Stimulated activated effector memory CD8-positive, alpha-beta T cell treated with anti-CD3 and anti-CD28 coated beads, Interleukin-12 subunit alpha, Interleukin-12 subunit beta, amount 100 ng/mL, for 72 hours (primary cell): ENCODE measurements at places on chromosomes 4 and X.

DNA sequence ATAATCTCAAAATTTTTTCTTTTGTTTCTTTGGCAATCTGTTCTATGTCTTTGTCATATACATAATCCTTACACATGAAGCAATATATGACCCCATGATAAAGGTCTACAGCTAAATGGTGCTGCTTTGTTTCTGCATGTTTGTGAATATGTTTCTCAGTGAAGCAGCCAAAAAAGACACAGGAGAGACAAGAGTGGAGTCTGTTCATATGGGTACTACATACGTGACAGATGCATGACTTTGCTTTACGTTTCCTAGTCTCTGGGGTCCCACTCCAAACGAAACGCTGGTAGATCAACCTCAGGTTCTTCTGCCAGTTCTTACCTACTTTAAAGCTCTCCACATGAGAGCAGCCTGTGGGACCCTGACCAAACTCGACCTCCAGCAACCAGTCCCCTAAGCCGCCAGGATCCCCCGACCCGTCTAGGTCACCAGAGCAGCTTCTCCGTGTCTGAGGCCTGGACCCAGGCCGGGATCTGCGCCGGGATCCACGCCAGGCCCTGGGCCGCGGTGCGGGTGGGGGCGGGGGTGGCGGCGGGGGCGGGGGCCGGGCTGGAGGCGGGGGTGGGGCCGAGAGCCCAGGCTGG is 1.5 kb downstream of the USP51 start:
- no peak for DNase-seq

GRCh38 chrX:112941209-112941837 is 100.7 kb upstream of the AMOT start:
- DNase-seq = no peak

GRCh38 chrX:103754401-103754800 is 22.2 kb upstream of the PLP1 start:
- DNase-seq = no peak

- DNase-seq = no peak
Observed at GRCh38 chr4:159107203-159107925, 4.5 kb downstream of the RAPGEF2 start.

GRCh38 chr4:3420956-3421355 is 20.8 kb upstream of the HGFAC start:
- no peak for DNase-seq

DNA sequence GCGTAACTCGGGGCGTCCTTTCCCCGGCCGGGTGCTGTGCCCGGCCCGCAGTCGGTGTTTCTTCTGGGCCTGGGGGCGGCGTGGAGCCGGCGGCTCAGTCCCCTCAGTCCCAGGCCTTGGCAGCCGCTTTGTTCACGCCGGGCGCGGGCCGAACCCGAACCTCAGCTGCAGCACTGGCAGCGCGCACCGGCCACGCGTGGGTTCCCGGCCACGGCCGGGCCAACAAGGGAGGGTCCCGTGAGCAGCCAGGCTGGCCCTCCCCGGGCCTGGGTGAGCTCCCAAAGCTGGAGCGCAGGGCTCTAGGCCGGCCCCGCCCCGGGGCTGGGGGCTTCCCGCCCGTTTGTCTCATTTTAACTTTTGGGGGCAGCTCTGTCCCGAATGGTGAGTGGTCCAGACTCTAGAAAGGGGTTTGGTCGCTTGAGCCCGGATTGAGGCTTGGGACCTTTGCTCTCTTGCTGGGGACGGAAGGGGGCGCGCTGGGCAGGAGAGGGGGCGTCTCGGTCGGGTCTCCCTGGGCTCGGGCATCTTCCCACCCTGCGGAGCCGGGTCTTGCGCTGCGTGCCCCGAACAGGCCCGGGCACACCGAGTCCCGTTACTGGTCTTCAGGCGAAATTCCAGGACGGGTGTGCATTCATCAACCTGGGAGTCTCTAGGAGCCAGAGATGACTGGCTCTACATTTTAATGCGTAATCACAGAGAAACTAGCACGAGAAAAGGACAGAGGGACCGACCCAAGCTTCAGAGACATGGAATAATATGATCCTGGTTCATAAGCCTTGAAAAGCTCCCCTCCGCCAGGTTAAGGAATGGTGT is 177.1 kb downstream of the CBR4 start:
- DNase-seq = no peak

DNA sequence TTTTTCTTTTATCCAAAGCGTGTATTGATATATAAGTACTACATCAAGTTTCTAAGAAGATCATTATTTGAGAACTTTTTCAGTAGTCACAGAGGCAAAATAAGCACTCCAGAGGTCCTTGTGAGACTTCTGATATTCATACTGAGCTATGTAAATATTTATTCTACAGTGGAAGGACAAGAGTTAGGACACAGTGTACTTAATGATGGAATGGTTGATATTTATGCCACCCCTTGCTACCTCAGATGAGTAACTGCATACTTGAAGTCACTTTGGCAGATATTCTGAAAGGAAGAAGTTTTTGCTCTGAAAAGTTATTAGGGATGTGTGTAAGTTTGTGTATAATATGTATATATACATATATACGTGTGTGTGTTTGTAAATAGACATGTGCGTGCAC is 30.3 kb downstream of the MAGEA1 start:
- no peak for DNase-seq

DNA sequence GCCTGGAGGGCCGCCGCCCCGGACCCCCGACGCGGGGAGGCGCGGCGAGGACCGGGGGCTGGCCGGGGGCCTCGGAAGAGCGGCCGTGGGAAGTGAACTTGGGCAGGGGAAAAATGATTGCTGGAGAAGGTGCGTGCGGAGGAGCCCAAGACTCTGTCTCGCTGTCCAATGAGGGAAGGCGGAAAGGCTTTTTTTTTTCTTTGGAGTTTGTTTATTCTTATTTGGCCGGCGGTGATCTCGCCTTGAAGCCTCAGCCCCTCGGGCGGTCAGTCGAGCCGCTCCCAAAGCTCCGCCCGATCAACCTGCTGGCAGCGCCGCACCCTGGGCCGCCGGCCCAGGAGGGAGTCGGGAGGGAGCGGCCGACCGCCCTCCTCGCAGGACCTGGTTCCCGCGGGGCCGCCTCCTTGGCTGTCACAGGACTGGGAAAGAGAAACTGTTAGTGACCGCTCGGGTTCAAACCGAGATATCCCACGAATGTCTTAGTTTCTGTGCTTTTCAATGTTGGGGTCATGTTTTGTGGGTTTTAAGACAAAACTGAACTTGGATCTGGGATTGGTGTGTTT is 2.5 kb downstream of the CPEB2 start:
- DNase-seq = peak; percentile 26

DNA sequence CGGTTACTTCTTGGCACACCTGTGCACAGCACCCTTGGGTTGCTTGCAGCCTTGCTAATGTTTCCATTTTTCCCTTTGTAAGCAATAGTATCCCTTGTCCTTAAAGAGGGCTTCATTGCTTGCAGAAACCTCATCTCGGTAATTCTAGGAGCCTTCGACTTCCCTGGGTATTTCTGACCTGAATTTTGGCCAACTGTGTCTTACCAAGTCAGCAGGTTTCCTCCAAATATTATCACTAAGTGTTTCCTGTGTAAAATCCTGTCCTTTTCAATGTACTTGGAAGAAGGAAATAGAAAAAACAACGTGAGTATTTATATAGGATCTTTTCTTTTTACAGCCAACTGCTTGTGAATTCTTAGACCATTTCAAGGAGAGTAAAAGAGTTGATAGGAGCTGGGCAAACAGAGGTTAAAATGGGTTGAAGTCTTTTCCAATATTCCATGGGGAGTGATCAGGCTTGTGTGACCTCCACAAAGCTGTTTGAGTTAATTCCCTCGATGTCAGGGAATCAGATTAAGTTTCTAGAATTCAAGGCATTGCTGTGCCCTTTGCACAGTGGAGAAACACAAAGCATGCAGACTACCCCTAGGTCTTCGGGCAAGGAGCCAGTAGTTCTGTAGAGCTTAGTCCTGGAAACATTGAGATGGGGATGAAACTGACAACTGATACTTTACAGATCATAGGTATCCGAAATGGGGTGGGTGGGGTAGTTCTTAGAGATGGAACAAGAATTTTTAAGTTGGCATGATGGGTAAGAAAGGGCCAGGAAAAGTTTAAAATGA is 209.9 kb downstream of the CPE start:
- no peak for DNase-seq

GRCh38 chr4:133465022-133465421 is 315.9 kb downstream of the PCDH10 start:
- no peak for DNase-seq

DNA sequence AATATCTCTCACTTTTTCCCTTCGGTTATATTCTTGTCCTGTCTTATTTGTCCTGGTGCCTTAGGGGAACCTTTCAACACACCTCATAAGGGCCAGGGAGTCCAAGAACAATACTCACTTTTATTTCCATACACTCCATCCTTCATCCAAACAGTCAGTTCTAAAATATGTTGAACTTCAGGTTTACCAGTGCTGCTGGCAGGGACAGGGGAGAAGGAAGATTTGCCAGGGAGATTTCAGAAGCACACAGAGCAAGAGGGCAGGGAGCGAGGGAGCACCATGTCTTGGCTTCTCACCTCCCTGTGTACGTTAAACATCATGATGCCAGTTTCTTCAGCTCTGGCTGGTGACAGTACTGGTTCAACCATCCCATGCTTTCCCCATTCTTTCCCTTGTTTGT is 631.1 kb upstream of the FAT1 start:
- no peak for DNase-seq

- DNase-seq = peak; percentile 7
Observed at GRCh38 chrX:132615391-132616131, 126.7 kb upstream of the MBNL3 start.

GRCh38 chr4:24816797-24817196 is 21.4 kb downstream of the SOD3 start:
- DNase-seq = no peak

DNA sequence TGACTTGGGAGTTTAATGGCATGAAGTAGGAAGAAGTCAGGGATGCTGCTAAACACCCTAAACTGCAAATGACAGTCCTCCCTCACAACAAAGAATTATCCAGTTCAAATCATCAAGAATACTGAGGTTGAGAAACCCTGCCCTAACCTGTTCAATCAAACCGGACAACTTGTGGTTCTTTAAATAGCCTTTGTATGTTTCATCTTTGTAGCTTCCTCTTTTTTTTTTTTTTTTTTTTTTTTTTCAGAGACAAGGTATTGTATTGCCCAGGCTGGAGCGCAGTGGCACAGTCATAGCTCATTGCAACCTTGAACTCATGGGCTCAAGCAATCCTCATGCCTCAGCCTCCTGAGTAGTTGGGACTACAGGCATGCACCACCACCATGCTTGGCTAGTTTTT is 52.5 kb upstream of the TTC29 start:
- no peak for DNase-seq

GRCh38 chrX:146243041-146243440 is 425.4 kb downstream of the SLITRK2 start:
- no peak for DNase-seq

DNA sequence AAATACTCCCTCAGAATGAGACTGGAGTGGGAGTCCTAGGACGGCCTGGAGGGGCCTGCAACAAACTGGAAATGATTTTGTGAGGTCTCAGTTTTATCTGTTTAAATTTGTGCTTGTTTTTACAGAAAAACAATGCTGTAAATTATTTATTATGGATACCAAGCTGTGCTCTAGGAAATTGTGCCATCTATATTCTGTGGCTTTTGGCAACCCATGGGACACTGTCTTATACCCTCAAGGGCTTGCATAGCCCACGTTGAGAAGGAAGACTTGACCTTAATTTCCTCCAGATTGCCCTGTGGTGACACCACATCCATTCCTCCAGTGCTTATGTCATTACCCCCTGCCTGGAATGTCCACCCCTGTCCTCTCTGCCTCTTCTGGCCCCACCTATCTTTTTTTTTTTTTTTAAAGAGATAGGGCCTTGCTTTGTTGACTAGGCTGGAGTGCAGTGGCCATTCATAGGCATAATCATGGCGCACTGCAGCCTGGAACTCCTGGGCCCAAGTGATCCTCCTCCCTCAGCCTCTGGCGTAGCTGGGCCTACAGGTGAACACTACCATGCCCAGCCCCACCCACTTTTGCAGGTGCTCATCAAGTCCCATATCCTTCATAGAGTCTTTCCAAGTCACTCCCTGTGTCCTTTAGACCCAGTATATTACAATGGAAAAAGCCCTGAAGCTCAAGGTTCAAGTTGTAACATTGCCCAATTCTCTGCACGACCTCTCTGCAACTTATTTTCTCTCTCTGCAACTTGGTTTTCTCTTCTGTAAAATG is 77.4 kb downstream of the HPRT1 start:
- no peak for DNase-seq

DNA sequence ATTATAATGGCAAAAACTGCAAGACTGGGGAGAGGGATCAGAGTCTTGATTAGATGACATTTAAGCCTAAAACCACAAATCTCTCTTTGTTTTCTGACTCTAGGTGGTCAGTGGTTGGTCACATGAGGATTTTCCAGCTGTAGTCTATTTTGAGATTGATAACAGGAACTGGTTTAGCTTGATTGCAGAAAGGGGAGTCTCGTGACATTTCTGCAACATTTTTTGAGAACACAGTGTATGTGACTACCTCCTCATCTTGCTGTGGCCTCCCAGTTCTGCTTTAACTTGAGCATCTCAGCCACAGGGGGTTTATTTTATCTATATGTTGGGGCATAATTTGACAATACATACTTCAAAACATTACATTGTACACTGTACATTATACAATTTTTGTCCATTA is 726.4 kb upstream of the MAGEB2 start:
- no peak for DNase-seq

GRCh38 chrX:459611-460010 is 72.9 kb upstream of the PPP2R3B start:
- no peak for DNase-seq

- DNase-seq = peak; percentile 59
Observed at GRCh38 chrX:53831662-53832635, 145.4 kb upstream of the HUWE1 start.

GRCh38 chr4:53019485-53020382 is 157.6 kb downstream of the RASL11B start:
- DNase-seq = no peak

GRCh38 chr4:150283689-150284088 is 205.4 kb downstream of the DCLK2 start:
- DNase-seq = no peak

DNA sequence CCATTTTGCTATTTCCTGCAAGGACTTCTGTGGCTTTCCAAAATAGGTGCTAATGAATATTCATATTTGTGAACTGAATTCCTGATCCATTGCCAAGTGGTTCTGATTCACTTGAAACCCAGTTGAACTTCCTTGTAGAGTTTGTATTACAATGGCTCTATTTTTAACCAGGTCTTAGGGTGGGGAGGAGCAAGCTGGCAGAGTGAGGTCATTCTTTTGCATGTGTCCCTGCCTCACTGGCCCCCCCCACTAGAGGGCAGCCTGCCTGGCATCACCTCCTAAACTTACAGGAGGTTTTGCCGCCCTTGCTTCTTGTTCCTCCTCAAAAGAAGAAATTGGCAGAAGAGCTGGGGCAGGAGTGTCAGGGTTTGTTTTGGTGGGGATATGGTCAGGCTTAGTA is 10.5 kb downstream of the PTTG2 start:
- DNase-seq = peak; percentile 63

- no peak for DNase-seq
Observed at GRCh38 chr4:146368209-146368608, 153.5 kb downstream of the SLC10A7 start.
